Stimulated activated CD8-positive, alpha-beta memory T cell treated with anti-CD3 and anti-CD28 coated beads, Interleukin-7, amount 100 ng/mL, for 1 hour (primary cell): ENCODE measurements at places on chromosomes 4 and X.

DNA sequence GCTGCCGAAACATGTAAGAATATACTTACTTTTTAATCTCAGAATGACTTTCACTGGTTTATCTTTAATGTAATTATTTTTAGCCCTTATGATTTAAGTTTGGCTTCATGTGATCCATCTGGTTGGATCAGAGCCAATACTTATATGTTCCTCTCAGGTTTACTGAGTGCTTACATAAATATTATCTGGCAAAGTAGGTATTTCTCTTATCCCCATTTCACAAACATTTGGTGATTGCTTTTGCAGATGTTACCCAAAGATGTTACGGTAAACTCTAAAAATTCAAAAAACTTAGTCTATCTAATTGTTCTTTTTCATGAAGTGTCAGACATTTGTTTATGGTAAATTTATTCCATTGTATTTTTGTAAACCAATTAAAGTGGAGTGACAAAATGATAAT lies 115.0 kb upstream of the TLL1 start:
- DNase-seq, result no peak

DNA sequence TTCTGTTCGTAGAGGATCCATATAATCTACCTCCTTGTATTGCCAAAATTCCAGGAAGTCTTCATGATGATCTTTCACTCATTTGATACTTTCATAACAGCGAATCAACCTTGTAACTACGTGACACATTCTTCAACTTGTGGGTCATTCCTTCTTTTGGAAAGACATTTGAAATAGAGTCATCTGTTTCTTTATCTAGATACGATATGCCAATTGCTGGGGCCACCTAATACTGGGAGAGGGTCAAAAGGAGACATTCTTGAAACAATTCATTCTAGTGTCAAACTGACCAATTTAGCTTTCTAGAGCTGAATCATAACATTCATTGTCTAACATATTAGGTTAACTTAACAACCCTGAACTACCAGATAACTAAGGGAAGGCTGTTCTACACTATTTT lies 62.9 kb upstream of the SMAD1 start:
- DNase-seq, result no peak

GRCh38 chr4:52612341-52612740 lies 46.8 kb downstream of the USP46 start:
- no peak for DNase-seq

DNA sequence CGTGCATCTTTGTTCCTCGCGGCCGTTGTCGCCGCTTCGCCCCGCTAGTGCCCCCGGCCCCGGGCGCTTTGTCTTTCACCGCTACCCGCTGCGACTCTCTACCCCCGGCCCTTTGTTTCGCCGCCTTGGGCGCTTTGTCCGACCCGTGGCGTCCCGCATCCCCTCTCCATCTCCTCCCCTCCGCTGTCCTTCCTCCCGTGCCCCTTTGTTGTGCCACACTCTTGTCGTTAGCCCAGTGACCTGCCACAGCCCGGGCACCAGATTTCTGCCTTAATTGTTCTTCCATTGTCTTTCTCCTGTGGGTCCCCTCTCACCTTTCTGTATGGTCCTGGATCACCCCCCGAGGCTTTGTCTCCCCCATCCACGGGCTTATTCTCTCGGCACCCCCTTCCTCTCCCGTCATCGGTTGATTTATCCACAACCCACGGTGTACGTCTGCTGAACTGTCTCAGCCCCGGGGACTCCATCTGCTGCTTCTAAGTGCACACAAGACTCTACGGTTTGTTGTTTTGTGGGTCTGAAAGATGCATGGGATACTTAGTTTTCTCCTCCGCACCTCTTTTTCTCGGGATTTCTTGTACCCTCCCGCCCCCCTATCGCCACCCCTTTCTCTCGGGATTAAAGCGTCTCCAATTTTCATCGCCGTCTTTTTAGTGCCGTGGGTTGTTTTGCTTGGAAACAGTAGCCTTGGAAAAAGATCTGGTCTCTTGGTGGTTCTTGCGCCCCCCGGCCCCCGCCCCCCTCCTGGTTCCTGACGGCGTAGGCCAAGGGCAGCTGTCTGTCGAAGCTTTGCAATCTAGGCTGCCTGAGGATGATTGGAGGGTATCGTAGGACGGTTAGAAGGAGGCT lies 783 bp downstream of the RBPJ start:
- DNase-seq, result no peak

- no peak for DNase-seq
Observed at GRCh38 chrX:15989716-15990115, 133.6 kb upstream of the GRPR start.

GRCh38 chr4:127772769-127773671 lies 9.1 kb upstream of the HSPA4L start:
- DNase-seq, result no peak

DNA sequence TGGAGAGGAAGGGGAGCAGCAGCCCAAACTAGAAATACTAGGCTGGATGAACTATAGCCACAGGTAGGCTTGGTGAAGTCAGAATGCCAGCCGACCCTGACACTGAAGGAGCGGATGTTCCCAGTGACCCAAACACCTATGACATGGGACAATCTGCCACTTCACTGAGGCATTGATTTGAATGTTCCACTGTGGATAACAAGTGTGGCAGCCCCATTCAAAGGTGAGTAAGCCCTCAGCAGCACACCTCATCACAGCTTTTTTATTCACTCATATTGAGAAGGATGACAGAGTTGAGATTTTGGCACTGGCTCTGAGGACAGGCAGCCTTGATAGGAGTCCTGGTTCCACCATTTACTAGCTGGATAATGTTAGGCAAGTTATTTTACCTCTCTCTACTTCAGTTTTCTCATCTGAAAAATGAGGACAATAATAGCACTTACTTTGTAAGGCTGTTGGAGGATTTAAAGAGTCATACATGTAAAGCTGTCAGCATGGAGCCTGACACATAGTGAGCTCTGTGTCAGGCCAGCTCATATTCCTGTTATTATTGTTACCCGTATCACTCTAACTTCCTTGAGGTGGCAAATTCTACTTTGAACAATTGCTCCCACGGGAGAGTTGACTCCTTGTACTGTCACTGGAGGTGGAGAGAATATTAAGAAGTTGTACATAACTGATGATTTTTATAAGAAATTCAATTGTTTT lies 114.6 kb downstream of the RASL11B start:
- no peak for DNase-seq

DNA sequence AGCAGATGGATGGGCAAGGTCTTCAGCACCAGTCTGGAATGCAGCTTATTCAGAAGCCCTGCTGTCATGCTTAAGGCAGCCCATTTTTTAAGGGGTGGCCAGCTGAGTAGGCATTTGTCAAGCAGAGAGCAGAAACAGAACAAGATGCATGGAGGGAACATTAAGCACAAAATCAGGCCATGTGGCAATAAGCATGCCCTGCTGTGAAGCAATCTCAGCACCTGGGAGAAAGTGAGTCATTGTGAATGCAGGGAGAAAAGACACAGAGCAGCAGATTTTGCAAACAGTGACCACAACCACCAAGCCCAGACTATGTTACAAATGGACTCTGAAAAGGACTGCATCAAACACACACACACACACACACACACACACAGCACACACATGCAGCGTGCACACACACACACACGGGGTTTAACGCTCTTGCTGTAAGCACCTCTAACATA lies 94.1 kb upstream of the GALNT7 start:
- DNase-seq, result no peak

DNA sequence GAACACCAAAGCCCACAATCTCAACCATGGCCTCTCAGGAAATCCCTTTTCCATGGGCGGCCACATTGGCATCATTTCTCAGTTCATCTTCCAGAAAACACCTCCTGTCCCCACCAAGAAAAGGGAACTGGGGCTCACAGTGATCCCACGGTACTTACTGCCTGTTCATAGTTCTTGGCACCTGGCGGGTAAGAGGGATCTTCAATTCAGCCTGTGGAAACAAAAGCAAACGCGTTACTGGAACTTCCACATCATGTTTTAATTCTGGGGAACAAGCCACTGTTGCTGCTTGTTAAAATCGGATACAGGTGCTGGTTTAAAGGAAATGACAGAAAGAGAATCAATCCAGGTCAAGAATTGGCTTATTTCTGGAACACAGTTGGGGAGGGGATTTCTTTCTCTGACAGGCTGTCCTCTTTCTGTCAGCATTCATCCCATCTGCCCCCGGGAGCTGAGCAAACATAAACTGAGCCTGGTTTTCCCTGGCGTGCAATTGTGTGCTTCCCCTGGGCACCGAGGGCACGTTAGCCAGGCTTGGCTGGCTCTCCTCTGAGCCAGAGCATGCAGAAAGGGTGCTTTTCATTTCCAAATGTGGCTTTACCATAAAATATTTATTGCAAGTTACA lies 16.8 kb downstream of the CLNK start:
- DNase-seq, result no peak

- DNase-seq, result no peak
Observed at GRCh38 chrX:130301405-130301804, 32.7 kb upstream of the ZNF280C start.

- no peak for DNase-seq
Observed at GRCh38 chrX:130851569-130851968, 51.4 kb downstream of the ENOX2 start.

GRCh38 chr4:77819404-77819842 lies 255 bp upstream of the CNOT6L start:
- no peak for DNase-seq

DNA sequence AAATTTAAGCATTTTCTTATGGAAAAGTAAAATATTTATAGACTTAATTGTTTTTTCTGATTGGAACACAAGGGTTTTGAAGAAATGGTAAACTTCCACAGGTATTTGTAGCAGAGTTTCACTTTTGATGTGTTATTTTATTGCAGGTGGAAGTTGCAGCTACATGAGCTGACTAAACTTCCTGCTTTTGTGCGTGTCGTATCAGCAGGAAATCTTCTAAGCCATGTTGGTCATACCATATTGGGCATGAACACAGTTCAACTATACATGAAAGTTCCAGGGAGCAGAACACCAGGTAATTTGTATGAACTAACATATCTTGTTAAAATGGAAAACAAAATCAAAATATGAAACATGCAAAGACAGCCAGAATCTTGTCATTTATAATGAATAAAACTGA lies 117.4 kb downstream of the DIPK2B start:
- no peak for DNase-seq

GRCh38 chrX:47380268-47380667 lies 9.9 kb downstream of the ZNF157 start:
- DNase-seq, result peak; percentile 37

GRCh38 chr4:24330172-24330571 lies 254.2 kb downstream of the DHX15 start:
- DNase-seq, result no peak

- no peak for DNase-seq
Observed at GRCh38 chrX:112866175-112866574, 25.5 kb upstream of the AMOT start.

DNA sequence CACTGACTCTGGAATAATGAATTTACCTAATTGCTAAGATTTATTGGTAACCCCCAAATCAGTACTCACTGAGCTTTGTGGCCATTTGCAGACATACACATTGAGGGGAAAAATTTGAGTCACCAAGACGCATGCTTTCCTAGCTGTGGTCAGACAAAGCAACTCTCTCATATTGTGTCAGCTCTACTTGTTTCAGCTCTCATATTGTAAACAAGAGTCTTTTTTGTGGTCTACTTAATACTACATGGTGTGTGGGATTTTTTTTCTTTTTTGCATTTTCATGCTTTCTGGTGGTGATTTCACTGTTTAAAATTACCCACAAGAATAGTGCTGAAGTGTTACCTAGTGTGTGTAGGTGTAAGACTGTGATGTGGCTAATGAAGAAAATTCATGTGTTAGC lies 428.2 kb upstream of the GALNT7 start:
- DNase-seq, result no peak

DNA sequence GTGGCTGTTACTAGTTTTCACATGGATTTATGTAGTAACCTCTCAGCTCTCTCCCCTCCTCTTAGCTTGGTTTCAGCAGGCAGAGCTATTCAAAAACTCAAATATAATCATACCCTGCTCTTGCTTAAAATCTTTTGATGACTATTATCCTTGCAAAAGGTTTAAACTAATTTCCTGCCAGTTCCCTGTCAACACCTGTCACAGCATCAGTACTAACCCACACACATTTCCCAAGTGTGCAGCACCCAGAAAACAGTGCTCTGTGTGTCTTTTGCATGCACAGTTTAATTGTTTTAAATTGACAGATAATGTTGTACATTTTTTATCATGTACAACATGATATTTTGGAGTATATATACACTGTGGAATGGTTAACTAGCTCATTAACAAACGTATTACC lies 202.0 kb downstream of the PAPSS1 start:
- DNase-seq, result no peak

DNA sequence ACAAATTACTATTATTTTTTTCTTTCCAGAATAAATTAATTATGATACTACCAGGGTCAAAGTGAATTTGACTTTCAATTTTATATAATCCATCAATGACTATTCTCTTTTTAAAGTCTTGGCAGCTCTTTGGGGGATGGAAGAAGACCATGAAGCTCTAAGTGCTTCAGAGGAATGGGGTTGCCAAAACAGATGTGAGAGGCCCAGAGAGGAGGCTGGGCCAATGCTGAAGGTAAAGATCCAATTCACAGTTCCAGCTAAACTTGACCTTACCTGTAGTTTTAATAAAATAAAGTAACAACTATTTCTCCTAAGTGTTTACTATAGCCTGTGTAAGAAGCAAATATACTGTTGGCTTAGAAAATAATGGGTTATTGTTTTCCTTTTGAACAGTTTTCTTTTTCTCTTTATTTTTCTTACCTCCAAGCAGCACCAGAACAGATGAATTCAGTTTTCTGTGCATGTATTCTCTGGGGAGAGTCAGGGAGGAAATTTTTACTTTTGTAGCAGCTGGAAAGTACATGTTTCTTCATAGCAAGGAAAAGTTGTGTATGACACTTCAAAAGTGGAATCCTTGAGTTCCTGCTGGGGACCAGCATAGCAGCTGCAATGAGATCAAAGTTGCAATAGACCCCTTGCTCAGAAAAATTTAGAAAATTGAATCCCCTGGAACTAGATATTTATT lies 104.9 kb downstream of the CEP44 start:
- DNase-seq, result no peak

GRCh38 chr4:150578745-150579501 lies 3.0 kb upstream of the MAB21L2 start:
- no peak for DNase-seq

GRCh38 chr4:126269106-126269505 lies 954.4 kb downstream of the FAT4 start:
- DNase-seq, result no peak

- no peak for DNase-seq
Observed at GRCh38 chrX:150363561-150364346, 637 bp downstream of the MAMLD1 start.

DNA sequence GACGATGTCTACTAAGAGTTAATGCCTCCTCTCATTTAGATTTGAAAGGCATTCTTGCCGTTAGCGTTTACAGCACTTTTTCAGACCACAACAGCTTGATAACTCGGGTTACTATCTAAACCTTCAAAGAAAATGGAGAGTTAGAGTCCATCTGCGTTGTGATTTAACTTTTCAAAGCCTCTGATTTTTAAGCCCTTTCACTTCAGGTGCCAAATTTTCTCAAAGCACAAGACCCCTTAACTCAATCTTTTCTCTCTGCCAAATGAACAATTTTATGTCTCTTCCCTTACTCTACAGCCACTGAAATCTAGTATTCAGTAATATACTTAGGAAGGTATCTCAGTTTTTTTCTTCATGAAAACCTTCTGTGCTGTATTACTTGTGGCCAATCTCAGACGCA lies 310.5 kb downstream of the TENM3 start:
- DNase-seq, result no peak

- DNase-seq, result no peak
Observed at GRCh38 chrX:1274786-1275185, 6.2 kb downstream of the CSF2RA start.

GRCh38 chr4:83516042-83516772 lies 19.7 kb upstream of the GPAT3 start:
- DNase-seq, result no peak
